ENCODE measurements at places on chromosomes 2 and 18.

DNA sequence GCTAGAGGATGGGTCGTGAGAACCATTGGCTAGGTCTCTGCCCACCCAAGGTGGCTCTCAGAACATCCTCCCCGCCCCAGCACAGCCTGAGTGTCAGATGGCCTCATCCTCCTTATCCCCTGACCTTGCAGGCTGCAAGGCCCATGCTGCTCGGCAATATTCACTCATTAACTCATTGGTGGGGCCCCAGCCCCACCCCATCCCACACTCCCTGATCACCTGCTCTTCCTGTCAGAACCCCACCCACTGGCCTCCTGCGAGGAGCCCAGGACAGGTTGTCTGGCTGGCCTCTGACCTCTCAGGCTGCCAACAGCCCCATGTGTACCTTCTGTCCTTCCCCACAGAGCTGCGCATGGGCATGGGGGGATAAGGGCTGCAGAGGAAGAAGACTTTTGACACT, 5.3 kb downstream of the ADCY3 start:
- no peaks in the 10 kb centered on the region for H3K27me3 ChIP-seq
- no peak overlapping the region for H3K27ac ChIP-seq
- DNase-seq = no peak
- no peaks in the 10 kb centered on the region for H3K4me1 ChIP-seq
- no peak overlapping the region for H3K4me3 ChIP-seq

- H3K27ac ChIP-seq = no peak overlapping the region
- peaks cover 10% of the 10 kb centered on the region for H3K4me1 ChIP-seq
- H3K36me3 ChIP-seq = peaks cover 48% of the 10 kb centered on the region
- no peak overlapping the region for H3K4me3 ChIP-seq
- no peak for DNase-seq
Observed at GRCh38 chr2:119545754-119546446, 1.7 kb downstream of the CFAP221 start.

- no peaks in the 10 kb centered on the region for H3K36me3 ChIP-seq
- no peak overlapping the region for H3K27ac ChIP-seq
- peaks cover 20% of the 10 kb centered on the region for H3K4me1 ChIP-seq
- no peak overlapping the region for H3K4me3 ChIP-seq
Observed at GRCh38 chr2:40244675-40245074, 207.2 kb downstream of the SLC8A1 start.

DNA sequence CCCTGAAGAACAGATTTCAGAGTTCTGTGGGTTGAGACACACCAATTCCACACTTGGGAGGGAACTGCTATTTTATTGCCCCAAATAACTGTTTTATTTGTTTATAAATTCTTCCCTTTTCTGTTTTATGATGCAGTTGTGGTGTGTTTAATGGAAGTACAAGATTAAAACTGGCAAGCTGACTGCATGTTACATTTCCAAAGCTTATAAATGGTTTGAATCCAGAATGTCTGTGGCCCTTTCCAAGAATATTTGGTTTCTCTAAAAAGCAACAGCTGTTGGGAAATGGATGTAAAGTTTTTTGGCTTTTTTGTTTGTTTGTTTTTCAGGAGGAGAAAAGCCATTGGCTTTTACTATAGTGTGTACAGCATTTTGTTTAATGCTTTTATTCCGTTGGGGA, 234.5 kb downstream of the MTX2 start:
- DNase-seq = no peak
- no peak overlapping the region for H3K4me3 ChIP-seq
- no peak overlapping the region for H3K27ac ChIP-seq
- H3K27me3 ChIP-seq = peaks cover 2% of the 10 kb centered on the region
- H3K4me1 ChIP-seq = no peaks in the 10 kb centered on the region

DNA sequence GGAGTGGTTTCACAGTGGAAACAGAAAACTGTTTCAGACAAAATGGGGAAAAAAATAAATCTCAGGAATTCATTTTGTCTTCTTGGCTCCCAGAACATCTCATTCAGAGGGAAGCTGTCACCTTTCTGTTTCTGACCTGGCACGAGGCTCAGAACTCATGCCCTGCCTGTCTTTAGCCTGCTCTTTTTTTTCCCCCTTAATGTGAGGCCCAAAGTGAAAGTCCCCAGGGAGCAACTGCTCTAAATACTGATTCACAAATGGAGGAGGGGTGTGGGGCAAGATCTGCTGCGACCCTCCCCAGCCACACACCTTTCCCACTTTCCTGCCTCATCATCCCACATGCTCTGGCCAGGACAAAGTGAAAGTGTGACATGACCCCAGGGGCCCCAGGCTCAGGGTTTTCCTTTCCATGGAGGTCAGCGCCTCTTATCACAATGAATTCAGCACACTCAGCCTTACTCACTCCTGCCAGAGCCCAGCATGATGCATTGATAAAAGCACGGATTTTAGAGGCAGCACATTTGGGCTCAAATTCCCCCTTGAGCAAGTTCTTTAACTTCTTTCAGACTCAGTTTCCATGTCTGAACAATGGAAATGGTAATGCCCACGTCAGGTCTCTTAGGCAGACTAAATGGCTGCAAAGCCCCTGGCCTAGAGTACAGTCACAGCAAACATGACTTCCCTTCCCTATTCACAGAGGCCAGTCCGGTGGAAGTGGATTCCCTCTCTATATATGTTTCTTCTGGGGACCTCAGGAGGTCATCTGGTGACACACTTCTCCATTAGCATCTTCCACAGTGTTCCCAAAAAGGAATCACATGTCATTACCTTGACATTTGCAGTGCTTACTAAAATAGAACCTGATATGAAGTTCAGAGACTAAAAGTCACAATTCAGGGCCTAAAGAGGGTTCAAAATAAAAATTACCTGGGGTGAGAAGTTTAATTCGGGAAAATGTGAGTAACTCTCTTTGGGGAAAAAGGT, 55.3 kb upstream of the TMEM163 start:
- no peak for DNase-seq
- peak overlapping the region; percentile 72 for H3K27ac ChIP-seq
- H3K36me3 ChIP-seq = no peaks in the 10 kb centered on the region
- H3K4me1 ChIP-seq = peaks cover 30% of the 10 kb centered on the region
- no peak overlapping the region for H3K4me3 ChIP-seq
- no peaks in the 10 kb centered on the region for H3K27me3 ChIP-seq

DNA sequence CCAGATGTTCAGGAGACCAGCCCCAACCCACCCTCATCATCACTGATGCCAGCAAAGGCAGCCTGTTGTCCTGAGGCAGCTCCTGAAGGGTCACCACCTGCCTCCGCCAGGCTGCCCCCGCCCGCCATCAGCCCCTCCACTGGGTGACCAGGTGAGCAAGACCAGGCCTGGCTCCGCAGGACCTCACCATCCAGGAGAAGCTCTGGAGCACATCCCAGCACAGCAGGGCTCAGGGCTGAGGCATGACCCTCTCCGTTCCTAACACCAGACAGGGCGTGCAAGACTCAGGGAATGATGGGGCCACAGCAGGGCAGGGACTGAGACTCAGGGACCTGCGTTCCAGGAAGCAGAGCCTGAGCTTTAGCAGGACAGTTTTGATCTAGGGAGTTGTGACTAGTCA, 218.8 kb upstream of the RAB6C start:
- H3K4me3 ChIP-seq = no peak overlapping the region
- H3K27ac ChIP-seq = no peak overlapping the region
- DNase-seq = no peak

DNA sequence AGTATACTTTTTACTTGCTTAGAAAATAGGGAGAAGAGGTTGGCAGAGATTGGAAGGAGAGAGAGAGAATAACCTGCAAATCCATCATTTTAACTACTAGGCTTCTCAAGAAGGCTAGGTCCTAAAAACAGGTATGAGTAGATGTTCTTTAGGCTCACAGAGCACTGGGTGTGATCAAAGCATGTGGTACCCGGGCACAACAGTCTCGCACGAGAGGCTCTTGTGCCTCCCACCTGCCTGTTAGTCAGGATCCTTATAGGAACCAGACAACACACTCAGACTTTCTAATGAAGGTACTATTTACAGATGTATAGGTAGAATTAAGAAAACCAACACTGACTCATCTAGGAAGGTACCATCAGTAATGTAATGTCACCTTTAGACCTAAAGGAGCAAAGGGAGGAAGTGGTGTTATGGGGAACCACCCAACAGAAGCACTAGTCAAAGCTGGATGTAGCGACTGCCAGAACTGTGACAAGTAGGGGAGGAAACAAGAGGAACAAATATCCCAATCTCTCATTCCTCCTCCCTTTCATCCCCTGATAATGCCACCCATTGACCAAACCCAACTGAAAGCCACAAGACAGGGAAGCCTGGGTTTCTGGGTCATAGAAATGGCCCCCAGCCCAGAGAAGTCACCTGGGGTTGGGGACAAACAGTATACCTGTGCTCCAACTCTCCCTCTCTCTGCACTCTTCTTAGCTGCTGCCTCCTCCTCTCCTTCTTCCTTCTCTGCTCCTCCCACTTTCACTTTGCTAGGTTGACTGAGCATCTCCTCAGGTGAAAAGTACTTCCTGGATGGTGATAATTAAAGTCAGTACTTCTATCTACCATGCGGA, 16.0 kb upstream of the MARCHF4 start:
- no peak for DNase-seq
- no peaks in the 10 kb centered on the region for H3K4me1 ChIP-seq
- H3K4me3 ChIP-seq = no peak overlapping the region
- no peak overlapping the region for H3K27ac ChIP-seq
- peaks cover 10% of the 10 kb centered on the region for H3K27me3 ChIP-seq

DNA sequence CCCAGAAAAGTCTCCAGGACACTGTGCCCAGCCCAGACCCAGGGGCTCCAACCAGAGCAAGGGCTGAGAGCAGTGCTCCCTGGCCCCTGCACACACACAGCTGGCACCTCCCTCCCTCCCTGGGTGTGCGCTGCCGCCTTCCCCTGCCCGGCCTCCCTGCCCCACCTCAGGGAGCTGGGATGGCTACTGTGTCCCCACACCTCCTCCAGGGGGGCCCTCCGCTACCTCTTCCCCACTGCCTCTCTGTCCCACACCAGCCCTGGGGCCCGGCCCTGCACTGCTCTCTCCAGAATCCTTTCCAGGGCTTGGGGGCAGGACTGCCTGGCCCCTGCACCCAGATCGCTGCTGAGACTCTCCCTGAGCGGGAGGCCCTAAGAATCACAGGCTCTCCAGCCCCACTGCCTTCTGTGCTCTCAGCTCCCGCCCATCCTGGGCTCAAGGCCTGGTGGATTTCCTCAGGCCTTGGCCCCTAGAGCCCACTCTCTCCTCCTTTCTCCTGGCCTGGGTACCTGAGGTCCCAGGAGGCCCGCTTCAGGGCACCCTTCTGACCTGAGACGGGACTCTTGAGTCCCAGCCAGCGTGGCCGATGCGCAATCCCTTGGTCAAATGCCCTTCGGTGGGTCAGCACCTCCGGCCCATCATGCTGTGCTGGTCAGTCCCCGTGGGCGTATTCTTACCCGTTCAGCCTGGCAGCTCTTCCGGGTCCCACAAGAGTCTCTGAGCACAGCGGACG, 276.8 kb upstream of the HDAC4 start:
- H3K36me3 ChIP-seq = no peaks in the 10 kb centered on the region
- no peaks in the 10 kb centered on the region for H3K27me3 ChIP-seq
- no peaks in the 10 kb centered on the region for H3K4me1 ChIP-seq

- H3K27ac ChIP-seq = no peak overlapping the region
- no peak for DNase-seq
- no peaks in the 10 kb centered on the region for H3K36me3 ChIP-seq
- no peak overlapping the region for H3K4me3 ChIP-seq
- no peaks in the 10 kb centered on the region for H3K4me1 ChIP-seq
Observed at GRCh38 chr2:187497858-187498463, 49.9 kb upstream of the CALCRL start.

DNA sequence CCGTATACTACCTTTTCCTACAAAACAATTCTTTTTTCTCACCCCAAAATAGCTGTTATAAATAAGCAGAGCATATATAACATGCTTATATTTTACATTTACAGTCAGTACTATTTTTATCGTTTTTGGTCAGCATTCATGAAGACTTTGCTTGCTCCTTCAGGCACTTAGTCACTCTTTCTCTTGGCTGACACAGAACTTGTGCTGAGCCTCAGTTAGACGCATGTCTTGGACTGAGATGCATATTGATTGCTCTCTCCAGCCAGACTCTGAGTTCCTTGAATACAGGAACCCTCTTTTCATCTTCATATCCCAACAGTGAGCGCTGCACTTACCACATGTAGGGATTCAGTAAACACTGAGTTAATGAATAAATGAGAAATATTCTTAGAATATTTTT, 158.3 kb downstream of the RTN4 start:
- DNase-seq = no peak
- no peaks in the 10 kb centered on the region for H3K36me3 ChIP-seq
- no peaks in the 10 kb centered on the region for H3K27me3 ChIP-seq
- no peaks in the 10 kb centered on the region for H3K4me1 ChIP-seq
- H3K27ac ChIP-seq = no peak overlapping the region
- no peak overlapping the region for H3K4me3 ChIP-seq

DNA sequence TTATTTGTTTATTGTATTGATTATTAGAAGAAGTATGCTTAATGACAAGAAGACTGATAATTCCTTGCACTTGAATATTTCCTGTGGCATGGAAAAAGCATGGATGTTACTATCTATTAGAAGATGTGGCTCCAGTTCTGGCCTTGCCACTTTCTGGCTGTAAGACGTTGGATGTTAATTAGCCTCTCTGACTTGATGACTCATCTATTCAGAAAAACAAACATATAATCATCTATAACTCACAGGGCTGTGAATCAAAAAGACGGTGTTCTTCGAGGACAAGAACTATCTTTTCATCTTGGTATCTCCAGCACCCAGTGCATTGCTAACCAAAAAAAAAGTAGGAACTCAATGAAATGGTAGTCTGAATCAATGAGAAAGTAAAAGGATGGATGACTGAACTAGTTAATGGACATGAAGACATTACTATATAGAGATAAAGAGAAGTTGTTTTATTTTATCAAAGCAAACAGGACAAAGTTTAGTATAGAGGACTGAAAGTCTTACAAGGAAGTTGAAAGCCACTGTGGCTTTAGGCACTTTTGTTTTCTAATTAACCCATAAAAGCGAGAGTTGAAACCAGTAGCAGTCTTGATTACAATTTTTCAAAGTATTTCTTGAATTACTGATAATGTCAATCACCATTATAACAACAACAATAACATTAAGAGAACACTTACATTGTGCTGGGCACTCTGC, 145.3 kb downstream of the RND3 start:
- no peaks in the 10 kb centered on the region for H3K36me3 ChIP-seq
- no peak for DNase-seq

DNA sequence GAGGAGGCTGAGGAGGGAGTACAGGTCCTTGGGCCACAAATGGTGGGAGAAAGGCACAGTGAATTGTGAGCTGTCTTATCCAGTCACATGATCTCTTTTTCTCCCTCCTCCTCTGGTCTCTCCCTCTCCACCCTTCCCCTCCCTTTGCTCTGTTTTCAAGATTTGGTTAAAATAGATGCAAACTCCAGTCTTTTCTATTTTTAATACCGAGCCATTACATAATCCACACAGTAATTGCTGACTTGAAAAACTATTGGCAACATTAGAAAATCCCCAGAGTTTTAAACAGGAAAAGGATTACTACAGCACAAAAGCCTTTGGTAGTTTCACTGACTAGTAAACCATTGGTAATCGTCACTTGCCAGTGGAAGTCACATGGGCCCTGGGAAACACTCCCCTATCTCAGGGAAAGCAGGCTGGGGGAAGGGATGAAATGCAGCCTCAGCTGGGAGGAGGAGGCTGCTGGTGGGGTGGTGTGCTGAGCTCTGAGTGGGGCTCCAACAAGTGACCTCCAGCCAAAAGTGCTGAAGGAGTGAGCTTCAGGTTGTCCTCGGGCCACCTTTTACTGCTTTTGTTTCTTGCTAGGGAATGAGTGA, 57.4 kb upstream of the PCBP1 start:
- H3K36me3 ChIP-seq = no peaks in the 10 kb centered on the region
- H3K27ac ChIP-seq = peak overlapping the region; percentile 61
- peaks cover 16% of the 10 kb centered on the region for H3K4me1 ChIP-seq
- no peak overlapping the region for H3K4me3 ChIP-seq
- no peaks in the 10 kb centered on the region for H3K27me3 ChIP-seq
